ENCODE measurements at places on chromosomes 2 and 18. TPM values are rescaled to one million over a fixed set of nuclear protein-coding genes. Genes with fewer than 3 reads are reported as not detected.

- DNase-seq: no peak
These were observed 21.4 kb upstream of the RHOB start for GRCh38 chr2:20425371-20425881.

GRCh38 chr18:23503963-23504344 is 643 bp downstream of the RMC1 start:
- DNase-seq: no peak

GRCh38 chr2:160203422-160203821 is 3.4 kb upstream of the ITGB6 start:
- no peak for DNase-seq

DNA sequence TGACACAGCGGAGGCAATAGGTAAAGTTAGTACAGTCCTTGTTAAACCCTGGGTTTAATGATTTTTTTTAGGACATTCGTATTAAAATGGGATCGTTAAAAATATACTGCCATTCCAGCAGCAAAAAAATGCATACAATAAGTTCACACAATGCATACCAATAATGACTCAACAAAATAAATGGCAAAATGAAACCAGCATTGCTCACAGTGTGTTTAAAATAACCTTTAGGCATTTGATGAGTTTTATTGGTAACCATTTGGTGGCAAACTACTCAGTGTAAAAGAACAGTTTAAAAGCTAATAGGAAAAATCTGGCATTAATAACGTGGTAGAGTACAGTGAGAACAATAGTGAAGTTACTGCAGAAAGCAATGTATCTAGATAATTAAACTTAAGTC is 539.0 kb upstream of the PIK3C3 start:
- no peak for DNase-seq

SERPINB5 gene
- total RNA-seq: not detected

SP140 gene
- total RNA-seq: 77.7 TPM

MOGAT1 gene
- total RNA-seq: not detected

FKBP1B gene
- total RNA-seq: 1.4 TPM

HOXD1 gene
- not detected for total RNA-seq

C2orf66 gene
- total RNA-seq: not detected

E2F6 gene
- total RNA-seq: 7.9 TPM

GNLY gene
- 31.8 TPM for total RNA-seq

LINC00305 gene
- not detected for total RNA-seq

C2orf80 gene
- total RNA-seq: not detected

All from activated naive CD4-positive, alpha-beta T cell treated with anti-CD3 and anti-CD28 coated beads, Interleukin-2, amount 50 U/mL, for 72 hours (primary cell).